ENCODE measurements at places on chromosomes 6 and 20. TPM values are rescaled to one million over a fixed set of nuclear protein-coding genes. Genes with fewer than 3 reads are reported as not detected.

Gene MCM8
- 29.5 TPM for total RNA-seq

Gene LINC00237
- total RNA-seq: 0.78 TPM

Gene PNPLA1
- not detected for total RNA-seq

Gene ZNF76
- 21.4 TPM for total RNA-seq

Gene MAK
- total RNA-seq: 0.21 TPM

Gene BPIFB4
- not detected for total RNA-seq

Gene HNF4A
- total RNA-seq: 0.37 TPM

Gene PSORS1C1
- total RNA-seq: 0.34 TPM

Gene FLOT1
- total RNA-seq: 121 TPM

Gene EPPIN
- total RNA-seq: 0.23 TPM

Gene TREML1
- not detected for total RNA-seq

Gene HEY2
- 10.6 TPM for total RNA-seq

Gene WFDC5
- total RNA-seq: not detected

Gene GGTLC1
- not detected for total RNA-seq

Gene CPXM1
- total RNA-seq: 57.1 TPM

Gene ZDHHC14
- 11.6 TPM for total RNA-seq

Gene OR2H1
- total RNA-seq: not detected

Gene LAMA4
- 1.6 TPM for total RNA-seq

GRCh38 chr6:124551711-124552233 lies 410.5 kb upstream of the RNF217 start:
- DNase-seq: no peak

GRCh38 chr6:26087284-26088115 lies at the start of gene HFE:
HFE (plus strand) TSS chr6:26087429; CDS start chr6:26087441, 12 bp downstream.
- DNase-seq: peak; percentile 66

DNA sequence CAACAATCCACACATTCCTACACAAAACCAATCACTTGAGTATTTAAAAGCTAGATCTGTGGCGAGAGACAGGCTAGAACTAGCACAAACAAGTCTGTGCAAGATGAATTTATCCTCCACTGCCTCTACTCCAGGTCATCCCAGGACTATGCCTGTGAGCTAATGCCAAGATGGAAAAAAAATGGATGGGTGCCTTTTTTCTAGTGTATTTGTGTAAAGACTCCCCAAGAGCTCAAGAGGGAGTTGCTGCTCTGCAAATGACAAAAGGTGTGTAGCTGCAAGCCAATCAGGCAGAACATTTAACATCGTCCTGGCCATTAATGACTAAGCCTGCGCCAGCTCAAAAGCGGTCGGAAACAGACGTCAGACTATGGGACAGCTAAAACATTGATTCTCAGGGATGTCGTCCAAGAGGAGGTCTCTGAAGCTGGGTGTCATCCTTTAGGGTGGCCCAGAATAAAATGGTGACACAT lies 21.9 kb downstream of the ATXN1 start:
- no peak for DNase-seq

DNA sequence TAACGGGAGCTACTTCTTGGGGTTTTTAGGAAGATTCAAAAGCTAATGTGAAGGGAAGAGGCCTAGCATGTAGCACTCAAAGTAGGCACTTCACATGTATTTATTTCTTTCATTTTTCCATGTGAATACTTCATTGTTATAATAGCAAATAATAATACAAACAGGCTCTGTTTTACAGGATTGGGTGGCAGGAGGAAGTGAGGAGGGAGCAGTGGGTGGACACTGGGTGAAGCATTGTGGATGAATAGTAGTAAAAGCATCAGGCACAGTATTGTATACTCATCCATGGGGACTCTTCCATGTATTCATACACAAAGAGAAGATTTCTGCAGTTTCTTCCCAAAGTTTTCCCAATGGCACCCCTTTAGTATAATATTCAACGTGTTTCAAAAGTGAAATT lies 38.4 kb upstream of the SNRPB2 start:
- no peak for DNase-seq

DNA sequence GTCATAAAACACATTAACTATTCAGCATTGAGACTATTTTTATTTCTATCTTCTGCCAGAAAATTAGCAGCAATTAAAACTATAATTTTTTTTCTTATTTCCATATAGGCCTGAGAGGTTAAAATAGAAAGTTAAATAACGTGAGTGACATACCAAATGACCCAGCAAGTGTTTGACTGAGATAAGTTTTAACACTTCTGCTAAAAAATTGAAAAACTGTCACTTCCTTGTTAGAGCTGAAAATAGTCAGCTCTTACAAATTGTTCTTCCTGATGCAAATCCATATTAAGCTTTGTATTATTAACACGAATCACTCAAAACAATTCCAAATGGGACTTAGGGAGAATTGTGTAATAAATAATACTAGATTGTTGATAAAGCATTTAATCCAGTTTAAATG lies 26.5 kb upstream of the STX11 start:
- no peak for DNase-seq

DNA sequence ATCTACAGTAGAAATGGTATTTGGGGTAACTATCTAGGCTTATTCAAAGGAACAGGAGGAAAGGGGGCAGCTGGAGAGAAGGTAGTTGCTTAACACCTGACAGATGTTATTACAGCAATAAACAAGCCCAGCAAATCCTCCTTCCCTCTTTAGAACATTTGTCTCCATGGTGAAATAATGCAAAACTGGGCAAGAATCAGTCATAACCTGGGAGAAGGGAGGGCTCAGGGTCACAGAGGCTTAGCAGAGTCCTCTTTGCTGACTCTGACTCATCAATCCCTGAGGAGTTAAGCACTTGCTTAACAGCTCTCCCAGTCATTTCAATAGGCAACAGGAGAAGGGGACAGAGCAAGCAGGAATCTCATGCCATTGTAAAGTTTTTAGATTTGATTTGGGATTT lies 230.3 kb downstream of the IBTK start:
- no peak for DNase-seq

DNA sequence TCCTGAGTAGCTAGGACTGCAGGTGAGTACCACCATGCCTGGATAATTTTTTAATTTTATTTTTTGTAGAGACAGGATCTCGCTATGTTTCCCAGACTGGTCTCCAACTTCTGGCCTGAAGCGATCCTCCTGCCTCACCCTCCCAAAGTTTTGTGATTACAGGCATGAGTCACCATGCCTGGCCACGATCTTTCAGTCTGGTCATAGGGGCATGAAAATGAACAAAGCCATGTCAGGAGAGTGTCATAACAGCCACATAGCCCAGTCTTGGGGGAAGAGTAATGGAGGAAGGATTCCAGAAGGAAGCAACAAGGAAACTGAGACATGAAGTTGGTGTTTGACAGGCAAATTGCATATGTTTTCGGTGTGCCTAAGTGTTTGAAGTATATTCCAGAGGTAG lies 17.0 kb upstream of the SNX3 start:
- DNase-seq: no peak

GRCh38 chr20:35276408-35276807 lies 1.5 kb downstream of the MMP24OS start:
- no peak for DNase-seq

DNA sequence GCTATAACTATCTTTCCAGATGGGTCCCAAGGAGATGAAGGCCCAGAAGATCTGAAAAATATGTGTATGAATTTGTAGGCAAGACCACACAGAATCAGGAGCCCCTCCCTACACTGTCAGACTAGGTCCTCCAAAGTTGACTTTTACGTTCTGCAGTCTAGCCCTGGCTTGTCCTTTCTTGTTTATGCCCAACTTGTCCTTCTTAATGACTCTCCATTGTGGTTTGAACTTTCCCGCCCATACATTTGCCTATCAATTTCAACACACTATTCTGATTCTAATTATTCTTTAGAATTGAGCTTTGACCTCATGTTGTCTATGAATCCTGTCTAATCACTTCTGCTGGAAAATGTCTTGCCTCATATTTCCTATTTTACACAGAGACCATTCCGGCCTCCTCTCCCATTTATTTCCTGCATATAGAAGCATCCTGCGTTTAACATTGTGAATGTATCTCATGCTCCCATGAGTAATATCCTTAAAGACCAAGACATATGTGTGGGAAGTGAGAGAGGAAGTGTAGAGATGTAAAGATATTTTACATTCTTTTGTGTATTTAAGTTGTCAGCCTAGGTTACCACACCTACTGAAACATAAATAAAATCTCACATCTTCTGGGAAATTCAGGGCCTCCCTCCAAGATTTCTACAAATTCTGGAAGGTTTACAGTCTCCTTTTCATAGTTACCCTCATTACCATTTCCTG lies 348.3 kb downstream of the BCKDHB start:
- DNase-seq: no peak

DNA sequence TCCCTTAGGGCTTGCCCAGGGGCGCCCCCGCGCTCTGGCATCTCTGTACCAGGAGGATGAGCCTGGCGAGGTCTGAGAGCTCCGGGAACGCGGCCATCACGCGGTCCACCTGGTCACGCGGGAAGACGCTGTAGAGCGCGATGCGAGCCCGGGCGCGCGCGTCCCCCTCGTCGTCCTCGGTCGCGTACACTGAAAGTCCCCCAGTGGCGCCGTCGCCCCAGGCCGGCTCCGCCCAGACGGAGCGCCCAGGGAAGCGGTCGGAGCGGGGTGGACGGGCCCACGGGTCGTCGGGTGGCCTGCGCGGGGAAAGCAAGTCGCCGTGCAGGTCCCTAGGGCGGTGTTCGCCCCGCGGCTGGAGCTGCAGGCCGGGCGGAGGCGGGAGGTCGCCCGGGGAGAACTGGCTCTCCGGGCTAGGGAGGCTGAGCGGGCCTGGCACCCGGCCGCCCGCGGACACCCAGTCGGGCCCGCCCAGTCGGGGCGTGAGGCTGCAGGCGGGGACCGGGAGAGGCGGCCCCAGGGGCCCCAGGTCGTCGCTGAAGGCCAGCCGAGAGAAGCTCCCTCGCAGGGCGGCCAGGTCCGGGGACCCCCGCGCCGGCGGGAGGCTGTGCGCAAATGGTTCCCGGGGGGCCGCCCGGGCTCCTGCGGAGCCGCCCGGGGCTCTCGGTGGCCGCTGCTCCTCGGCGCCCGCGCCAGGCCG lies 34.0 kb downstream of the ZC3H12D start:
- DNase-seq: peak; percentile 54

- no peak for DNase-seq
These were observed 62.9 kb downstream of the GTF2H5 start for GRCh38 chr6:158230967-158231550.

- no peak for DNase-seq
These were observed 242.9 kb downstream of the FOXA2 start for GRCh38 chr20:22341508-22341907.

GRCh38 chr6:13261464-13261994 lies 66.8 kb downstream of the TBC1D7 start:
- DNase-seq: no peak

GRCh38 chr6:168126566-168127383 lies 47.8 kb upstream of the FRMD1 start:
- DNase-seq: no peak

DNA sequence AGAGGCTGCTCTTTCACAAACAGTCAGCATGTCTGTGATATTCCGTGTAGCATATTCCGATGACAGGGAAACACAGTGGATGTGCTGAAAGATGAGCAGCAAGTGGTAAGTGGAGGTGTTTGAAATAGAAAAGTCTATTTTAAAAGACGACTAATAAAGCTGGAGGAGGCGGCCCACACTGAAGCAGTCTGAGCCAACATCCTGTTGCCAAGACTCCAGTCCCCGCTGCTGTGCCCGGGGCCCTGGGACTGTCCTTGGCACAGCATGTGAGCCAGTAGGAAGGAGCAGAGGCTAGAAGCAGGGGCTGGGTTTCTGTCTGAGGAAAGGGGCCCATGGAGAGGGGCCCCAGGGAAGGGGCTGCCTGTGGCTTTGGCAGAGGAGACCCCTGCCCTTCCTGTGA lies 351.5 kb upstream of the CHD6 start:
- no peak for DNase-seq

- no peak for DNase-seq
These were observed 35.3 kb downstream of the ELOVL2 start for GRCh38 chr6:11008821-11009220.

- no peak for DNase-seq
These were observed 62.0 kb downstream of the DLGAP4 start for GRCh38 chr20:36367907-36368799.

- no peak for DNase-seq
These were observed 3.5 kb upstream of the C6orf163 start for GRCh38 chr6:87341158-87341557.

- DNase-seq: no peak
These were observed 1022.2 kb upstream of the GJE1 start for GRCh38 chr6:141110481-141110880.

DNA sequence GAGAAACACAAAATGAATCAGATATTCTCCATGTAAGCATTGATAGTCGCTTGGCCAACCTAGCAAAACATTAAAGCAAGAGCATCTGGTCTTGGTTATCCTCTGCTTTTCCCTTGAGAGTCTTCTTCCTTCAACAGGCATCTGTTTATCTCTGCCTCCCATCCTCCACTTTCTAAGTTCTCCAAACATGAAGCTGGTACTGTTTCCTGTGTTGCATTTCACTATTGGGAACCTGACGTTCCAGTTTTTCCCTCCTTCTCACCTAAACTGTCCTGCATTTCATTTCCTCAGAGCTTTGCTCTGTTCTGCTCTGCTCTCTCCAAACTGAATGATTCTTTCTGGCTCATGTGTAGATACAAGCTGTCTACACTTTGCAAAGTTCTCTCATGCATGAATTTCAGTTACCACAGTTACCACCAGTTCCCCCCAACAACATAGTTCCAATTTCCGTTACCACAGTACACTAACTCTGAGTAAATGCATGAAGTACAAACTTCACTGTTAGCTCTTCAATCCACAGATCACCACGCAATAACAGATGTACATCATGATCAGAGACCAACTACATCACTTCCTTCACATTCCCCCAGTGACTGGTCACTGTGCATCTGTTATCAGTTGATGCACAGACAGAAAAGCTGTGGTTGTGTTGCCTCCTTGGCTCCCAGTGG lies 86.7 kb upstream of the F13A1 start:
- DNase-seq: no peak

GRCh38 chr20:8601542-8601912 lies 467.4 kb upstream of the PLCB4 start:
- DNase-seq: no peak

DNA sequence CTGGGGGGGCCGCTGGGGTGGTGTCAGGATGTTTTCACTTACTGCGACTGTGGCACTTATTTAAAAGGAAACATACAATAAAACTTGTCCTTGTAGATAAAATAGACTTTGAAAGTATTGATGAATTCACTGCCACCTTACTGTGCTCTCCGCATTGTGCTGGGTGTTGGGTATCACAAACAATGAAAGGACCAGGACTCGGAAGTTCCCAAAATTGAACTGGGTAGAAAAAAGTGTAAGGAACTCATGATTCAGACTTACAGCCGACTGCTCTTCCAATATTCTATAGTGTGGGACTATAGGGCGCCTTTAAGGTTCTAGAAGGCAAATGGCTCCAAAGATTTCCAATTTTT lies 32.1 kb upstream of the ID4 start:
- DNase-seq: no peak

DNA sequence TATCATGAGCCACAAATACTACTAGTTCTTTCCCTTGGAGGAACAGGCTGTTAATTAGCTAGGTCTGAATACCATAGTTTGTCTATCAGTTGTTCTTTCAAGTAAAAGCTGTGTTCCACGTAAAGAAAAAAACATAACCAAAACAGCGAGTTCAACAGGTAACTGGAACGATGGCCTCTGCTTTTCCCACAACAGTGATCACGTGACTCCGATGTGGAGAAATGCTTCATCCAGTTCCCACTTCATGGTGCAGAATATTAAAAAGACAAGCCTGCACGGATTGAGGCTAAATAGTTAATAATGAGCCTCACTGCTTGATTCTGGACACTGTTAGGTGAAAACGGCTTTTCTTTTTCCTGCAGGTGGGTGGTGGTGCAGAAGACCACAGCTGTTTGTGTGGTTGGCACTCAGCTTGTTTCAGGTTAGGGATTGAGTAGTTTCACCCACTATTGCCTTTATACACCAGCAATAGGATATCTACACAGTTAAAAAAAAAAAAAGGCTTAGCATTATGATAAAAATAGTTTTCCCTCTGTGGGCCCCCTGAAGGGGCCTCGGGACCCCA lies 88.1 kb downstream of the DACT2 start:
- DNase-seq: no peak
